ENCODE measurements at places on chromosomes 5 and 9.

- DNase-seq = no peak
These were observed 121.0 kb upstream of the RETREG1 start for GRCh38 chr5:16737620-16738364.

GRCh38 chr9:105515811-105516413 lies 42.0 kb upstream of the FKTN start:
- no peak for DNase-seq

DNA sequence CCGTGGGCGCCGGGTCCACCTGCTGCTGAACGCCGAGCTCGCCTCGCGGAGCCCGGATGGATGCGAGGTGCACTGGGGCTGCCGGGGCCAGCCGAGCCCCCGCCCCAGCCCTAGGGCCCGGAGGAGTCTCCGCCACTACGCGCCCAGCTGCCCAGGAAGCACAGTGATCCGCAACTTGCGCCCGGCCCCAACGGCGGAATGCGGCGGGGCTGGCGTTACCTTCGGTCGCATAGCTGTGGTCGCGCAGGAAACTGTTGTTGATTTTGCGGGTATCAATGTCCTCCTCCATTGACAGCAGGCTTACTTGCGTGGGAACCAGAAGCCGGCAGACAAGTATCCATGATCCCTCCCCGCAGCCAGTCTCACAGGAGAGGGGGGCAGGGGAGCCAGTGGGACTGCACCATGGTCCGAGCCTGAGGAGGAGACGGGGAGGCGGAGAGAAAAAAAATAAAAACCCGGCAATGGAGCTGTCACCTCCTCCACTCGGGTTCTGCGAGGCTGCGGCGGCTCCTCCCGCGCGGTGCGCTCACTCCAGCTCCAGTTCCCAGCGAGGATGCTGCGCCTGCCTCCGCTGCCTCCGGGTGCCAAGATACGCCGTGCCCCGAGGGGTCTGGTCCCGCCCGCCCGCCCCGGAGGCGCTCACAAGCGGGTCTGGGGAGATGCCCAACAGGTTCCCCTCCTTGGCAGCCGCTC lies 628 bp downstream of the PPP2R2B start:
- DNase-seq = no peak

- peak; percentile 58 for DNase-seq
These were observed 36.0 kb downstream of the POC5 start for GRCh38 chr5:75681125-75681830.

- no peak for DNase-seq
These were observed 34.0 kb downstream of the PIK3R1 start for GRCh38 chr5:68249520-68249919.

GRCh38 chr5:39665328-39665727 lies 240.5 kb upstream of the DAB2 start:
- no peak for DNase-seq
